GM13977 (cell line): ENCODE measurements at places on chromosomes 4 and X.
A peak's percentile ranks its signal among the peaks of the same experiment; 100 is the strongest.

DNA sequence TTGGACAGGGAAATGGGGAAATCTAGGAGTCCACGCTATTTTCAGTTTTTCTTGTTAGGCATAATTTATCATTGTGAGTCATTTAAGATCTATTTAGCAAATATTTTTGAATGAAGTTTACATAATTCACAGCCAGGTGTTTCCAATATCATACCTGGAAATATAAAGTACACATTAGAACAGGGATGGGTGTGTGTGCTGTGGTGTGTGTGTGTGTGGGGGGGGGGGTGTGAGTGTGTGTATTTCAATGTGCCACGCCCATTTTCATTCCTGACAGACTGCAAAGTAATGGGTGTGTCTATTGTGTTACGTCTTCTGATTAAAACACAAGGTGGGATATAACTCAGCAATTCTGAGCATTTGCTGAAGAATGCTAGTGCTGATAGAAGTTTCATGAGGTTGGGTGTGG lies 33.2 kb downstream of the ARHGAP10 start:
- DNase-seq = no peak

- no peak for DNase-seq
These were observed 8.3 kb upstream of the GRPEL1 start for GRCh38 chr4:7075962-7076695.

GRCh38 chr4:144104509-144105130 lies 35.9 kb downstream of the GYPA start:
- DNase-seq = no peak

DNA sequence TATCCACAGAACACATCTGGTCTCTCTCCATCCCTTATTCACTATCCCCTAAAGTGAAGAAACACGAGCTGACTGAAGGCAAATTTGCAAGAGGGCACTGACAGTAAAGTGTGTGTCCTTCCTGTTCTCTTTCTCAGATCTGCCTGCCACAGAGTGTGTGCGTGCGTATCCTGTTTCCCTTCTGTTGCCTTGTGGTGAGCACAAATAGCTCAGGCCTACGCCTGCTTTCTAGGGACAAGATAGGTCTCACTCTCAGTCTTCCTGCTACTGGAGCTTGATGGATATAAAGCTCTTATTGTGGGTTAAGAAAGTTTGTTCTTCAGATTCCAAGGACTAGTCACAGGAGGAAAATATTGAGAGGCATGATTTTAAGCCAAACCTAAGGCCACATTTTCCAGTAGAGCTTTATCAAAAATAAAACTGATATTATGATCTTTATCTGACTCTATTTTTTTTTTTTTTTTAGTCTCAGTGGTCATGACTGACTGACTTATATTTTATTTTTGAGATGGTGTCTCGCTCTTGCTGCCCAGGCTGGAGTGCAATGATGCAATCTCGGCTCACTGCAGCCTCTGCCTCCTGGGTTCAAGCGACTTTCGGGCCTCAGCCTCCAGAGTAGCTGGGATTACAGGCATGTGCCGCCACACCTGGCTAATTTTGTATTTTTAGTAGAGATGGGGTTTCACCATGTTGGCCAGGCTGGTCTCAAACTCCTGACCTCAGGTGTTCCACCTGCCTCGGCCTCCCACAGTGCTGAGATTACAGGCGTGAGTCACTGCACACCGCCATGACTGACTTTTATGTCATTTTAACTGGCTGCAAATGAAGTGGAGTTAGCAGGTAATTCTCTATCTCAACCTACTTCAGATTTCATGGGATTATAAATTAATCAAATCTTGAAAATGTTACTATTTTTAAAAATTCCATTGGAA lies 140.3 kb upstream of the SH3RF1 start:
- DNase-seq = peak; percentile 38

- no peak for DNase-seq
These were observed 189.7 kb upstream of the SLIT2 start for GRCh38 chr4:20062054-20062453.

- DNase-seq = no peak
These were observed 49.7 kb upstream of the USP9X start for GRCh38 chrX:41035582-41035981.

- no peak for DNase-seq
These were observed 801.3 kb downstream of the PCDH18 start for GRCh38 chr4:136731025-136731424.

GRCh38 chr4:11700751-11701226 lies 272.1 kb upstream of the HS3ST1 start:
- DNase-seq = no peak

GRCh38 chr4:151418856-151419255 lies 9.9 kb downstream of the FHIP1A start:
- DNase-seq = no peak

DNA sequence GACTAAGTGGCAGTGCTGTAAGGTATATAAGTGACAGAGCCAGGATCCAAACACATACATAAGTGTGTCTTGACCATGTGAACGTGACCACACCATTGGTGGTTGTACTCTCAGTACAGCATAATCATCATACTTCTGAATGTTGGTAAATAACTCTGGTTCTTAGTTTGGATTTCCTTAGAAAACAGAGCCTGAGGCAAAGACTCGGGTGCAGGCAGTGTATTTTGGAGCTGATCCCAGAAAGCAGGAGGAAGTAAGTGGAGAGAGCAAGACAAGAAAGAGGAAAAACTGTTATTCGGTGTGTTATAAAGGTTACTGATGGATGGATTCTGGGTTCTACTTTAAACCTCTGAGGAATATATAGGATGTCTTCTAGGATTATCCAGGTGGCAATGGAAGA lies 127.9 kb downstream of the SLC39A8 start:
- DNase-seq = no peak

DNA sequence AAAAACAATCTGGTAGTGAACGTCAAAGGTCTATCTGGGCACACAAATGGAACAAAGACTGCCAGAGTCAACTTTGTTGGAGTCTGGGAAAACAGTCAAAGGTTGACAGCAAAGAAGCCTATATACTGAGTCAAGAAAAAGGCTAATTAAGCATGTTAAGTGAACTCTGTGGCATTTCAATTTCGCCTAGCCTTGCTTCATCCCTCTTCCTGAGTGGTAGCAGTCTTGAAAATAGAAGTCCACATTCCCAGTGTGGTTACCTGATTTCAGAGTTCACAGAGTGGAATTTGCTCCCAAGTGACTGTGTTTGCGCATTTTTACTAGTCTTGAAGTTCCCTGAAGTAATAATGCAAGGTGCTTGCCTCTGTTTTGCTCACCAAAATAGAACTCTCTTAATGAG lies 760.0 kb downstream of the FSTL5 start:
- no peak for DNase-seq

DNA sequence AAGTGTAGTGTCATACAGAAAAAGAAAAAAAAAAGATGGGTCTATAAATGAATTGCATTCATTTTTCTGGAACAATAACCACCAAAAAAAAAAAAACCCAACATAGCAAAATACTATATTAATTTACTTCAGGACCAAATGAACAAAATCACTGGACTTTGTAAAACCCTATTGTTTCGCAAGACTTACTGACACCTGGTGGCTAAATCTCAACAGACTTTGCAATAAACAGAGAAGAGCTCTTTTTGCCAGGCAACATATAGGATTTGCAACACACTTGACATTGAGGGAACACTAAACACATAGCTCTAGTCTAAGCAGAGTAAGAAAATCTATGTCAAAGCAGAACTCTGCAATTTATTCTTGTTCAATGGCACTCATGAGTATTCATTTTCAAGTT lies 990.2 kb downstream of the STPG2 start:
- no peak for DNase-seq

DNA sequence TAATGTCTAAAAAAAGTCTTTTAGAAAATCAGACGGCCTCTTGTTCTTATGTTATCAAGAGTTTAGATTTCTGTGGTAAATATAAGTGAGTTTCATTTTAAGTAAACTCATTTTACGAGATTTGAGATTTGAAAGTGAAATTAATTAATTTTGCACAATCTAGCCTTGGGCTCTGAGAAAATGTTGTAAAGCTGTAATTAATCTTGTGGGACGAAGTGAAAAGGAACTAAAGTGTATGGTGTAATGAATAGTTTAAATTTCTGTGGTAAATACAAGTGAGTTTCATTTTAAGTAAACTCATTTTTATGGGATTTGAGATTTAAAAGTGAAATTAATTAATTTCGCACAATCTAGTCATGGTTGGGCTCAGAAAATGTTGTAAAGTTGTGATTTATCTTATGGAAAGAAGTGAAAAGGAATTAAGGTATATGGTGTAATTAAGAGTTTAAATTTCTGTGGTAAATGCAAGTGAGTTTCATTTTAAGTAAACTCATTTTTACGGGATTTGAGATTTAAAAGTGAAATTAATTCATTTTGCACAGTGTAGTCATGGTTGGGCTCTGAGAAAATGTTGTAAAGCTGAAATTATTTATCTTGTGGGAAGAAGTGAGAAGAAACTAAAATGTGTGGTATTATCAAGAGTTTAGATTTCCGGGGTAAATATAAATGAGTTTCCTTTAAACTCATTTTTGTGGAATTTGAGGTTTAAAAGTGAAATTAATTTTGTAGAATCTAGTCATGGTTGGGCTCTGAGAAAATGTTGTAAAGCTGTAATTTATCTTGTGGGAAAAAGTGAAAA lies 1.6 kb downstream of the SCML1 start:
- DNase-seq = no peak

DNA sequence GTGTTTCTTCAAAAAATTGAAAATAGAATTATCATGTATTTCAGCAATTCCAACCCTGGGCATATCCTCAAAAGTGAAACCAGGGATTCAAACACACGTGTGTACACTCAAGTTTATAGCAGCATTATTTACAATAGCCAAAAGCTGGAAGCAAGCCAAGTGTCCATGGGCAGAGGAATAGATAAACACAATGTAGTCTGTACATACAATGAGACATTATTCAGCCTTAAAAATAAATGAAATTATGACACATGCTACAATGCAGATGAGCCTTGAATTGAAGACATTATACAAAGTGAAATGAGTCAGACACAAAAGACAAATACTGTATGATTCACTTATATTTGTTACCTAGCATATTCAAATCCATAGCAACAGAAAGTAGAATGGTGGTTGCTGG lies 853.4 kb downstream of the STIM2 start:
- DNase-seq = no peak

DNA sequence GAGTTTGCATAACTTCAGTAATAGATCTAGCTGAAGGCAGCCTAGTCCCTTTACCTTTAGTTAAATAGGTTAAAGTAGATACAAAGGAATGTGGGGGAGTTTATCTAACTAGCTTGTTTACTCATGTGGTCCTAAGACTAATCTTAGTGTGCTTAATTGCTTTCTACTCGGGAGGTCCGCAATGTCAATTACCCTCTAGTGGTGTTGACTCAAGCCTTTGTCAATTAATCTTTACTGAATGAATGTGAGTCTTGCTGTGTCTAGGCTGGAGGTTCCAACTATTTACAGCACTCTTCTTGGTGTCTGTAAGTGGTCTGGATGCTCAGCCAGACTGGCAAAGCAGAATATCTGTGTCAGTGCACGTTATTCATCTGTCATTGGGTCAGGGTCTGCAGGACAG lies 17.9 kb upstream of the YTHDC1 start:
- DNase-seq = no peak

DNA sequence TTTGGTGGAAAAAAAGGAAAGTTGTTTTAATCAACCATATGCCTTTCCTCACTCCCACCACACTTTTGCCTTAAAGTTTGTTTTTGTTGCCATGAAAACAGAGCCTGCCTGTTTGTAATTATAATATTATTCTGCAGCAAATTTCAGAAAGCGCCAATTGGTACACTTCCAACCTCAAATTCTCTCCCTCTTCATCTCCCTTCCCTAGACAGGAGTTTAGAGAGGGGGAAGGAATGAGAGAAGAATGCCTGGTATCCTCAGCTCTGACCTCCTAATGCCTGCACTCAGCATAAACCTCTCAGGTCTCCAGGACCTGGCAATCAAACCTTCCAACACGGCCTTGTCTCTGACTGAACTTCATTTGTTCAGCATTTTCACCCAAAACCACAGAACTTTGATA lies 138.4 kb upstream of the HCCS start:
- DNase-seq = no peak

DNA sequence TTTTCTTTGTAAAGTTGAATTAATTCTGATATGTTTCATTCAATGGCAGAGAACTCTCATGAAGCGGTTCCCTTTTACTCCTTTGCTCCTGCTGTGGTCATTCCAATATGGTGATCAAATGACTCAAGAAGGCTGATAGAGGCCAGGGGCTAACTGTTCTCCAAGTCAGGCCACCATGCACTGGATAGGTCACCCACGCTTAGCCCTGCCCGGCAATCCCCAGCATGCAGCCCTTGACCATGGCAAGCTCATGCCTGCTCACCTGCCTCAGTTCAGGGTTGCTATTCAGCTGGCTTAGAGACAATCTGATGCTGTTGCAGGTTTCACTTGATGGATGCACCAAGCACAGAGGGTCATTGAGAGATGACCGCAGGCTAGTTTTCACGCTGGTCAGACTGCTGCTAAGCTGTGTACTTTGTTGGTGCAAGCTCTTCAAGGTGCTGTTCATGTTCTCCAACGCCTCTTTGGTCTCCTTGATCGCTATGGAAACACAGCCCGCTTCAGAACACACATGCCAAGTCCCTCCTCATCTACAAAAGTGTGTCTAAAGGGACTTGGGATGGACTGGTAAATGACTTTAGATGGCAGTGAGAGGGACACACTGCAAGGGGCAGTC lies 55.2 kb upstream of the FGFBP2 start:
- no peak for DNase-seq

- DNase-seq = no peak
These were observed 6.7 kb downstream of the SLC7A11 start for GRCh38 chr4:138235419-138235952.

- peak; percentile 32 for DNase-seq
These were observed at the start of gene SPOCK3 for GRCh38 chr4:167234316-167234881. Gene SPOCK3 (minus strand): TSS chr4:167234494.

DNA sequence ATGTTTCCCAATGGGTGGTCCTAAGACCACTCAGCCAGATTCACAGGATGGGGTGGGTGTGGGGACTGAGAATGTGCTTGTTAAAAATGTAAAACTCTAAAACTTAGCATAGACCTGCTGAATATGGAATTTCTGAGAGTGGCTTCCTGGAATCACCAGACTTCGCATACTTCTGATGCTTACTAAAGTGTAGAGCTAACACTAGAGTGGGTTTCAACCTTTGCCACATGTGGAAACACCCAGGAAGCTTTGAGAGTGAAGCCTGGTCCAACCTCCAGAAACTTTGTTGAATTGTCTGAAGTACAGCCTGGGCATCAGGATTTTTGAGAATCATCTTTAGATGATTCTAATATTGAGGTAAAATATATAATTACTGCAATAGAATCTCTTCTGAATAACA lies 167.8 kb upstream of the EDNRA start:
- no peak for DNase-seq

GRCh38 chr4:110543577-110543976 lies 67.6 kb downstream of the ENPEP start:
- DNase-seq = no peak

GRCh38 chrX:20529301-20529700 lies 262.6 kb upstream of the RPS6KA3 start:
- DNase-seq = no peak

DNA sequence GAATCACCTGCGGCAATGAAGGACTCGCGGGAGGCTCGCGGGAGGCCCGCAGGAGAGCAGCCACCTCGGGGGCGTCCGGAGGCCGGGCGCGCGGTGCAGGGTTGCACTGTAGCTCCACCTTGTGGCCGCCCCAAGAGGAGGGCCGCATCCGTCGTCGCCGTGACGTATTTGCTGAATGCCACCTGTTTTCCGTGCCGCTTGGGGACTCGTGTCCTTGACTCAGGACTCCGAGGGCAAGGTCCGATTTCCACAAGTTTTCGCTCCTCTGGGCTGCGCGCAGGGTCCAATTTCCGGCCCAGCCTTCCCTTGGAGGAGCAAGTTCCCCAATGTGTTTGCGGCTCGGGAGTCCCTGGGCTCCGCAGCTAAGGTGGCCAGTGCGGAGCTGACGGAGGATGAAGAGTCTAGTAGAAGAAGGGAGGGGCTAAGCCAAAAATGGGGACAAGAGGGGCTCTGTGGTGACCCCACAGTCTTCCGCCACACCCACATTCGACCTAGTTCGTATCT lies 10.7 kb upstream of the DLG3 start:
- DNase-seq = peak; percentile 79
